ENCODE measurements at places on chromosomes 6 and 20.

GRCh38 chr6:93304505-93304904 lies 114.9 kb downstream of the EPHA7 start:
- no peak for DNase-seq

DNA sequence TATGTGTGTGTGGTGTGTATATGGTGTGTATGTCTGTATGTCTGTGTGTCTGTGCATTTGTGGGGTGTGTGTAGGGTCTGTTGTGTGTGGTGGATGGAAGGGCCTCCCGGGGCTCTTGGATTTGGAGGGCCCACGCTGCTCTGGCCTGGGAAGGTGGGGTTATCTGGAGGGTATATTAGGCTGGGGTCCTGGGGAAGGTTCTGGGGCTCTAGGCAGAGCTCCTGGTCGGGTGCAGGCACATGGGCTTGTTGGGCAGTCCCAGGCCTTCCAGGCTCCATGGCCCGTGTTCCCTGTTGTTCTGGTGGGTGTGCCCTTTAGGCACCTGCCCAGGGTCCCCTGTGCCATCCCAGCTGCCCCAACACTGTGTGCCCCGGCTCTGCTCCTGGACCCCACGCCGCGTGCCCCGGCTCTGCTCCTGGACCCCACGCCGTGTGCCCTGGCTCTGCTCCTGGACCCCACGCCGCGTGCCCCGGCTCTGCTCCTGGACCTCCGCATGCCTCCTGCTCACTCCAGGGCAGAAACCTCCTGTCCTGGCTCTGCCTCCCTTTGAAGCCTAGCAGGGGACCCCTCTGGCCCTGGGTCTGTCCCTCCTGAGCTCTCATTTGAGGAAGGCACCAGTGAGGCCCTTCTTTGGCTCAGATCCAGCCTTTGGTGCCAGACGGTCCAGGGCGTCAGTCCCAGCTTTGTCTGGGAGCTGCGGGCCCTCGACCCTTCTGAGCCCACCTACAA lies 10.2 kb upstream of the MYT1 start:
- DNase-seq: no peak

DNA sequence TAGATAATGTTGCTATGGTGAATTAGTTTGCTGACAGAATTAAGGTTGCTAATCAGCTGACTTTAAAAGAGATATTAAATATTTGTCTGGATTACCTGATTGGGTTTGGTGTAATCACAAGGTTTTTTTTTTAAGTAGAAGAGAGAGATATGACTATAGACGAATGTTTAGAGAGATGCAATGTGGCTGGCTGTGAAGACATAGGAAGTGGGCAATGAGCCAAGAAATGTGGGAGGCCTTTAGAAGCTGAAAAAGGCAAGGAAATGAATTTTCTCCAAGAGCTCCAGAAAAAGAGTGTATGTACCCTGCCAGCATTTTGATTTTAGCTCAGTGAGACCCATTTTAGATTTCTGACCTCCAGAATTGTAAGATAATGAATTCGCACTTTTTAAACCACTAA lies 598.3 kb downstream of the PKHD1 start:
- DNase-seq: no peak

DNA sequence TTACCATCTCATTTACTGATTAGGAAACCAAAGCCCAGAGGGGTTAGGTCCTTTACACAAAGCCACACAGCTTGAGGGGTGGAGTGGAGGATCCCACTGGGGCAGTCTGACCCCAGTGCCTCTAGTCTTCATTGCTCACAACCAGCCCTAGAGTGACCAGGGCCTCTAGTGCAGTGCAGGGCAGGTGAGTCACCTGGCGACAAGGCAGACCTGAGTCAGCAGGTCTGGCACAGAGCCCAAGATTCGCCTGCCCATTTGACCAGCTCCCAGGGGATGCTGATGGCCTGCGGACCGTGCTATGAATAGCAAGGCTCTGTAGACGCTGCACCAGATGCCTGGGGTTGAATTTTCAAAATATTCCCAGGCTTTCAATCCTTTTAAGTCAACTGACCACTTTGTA lies 29.9 kb downstream of the CDH26 start:
- no peak for DNase-seq

DNA sequence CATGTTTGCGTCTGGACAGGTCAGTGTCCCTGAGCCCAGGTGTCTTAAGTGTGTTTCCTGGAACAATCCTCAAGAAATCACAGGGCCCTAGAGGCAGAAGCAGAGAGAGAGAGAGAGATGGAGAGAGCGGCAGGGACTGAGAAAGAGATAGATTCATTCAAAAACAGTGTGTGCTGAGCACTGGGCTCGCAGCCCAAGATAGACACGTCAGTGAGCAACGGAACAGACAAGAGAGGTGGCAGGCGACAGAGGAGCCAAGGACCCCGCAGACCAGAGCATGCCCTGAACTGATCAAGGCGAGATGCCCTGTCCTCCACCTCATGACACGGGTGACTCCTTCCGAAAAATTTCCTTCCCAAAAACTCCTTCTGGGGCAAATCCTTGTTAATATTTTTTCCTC lies 362.0 kb upstream of the SULF2 start:
- DNase-seq: no peak

DNA sequence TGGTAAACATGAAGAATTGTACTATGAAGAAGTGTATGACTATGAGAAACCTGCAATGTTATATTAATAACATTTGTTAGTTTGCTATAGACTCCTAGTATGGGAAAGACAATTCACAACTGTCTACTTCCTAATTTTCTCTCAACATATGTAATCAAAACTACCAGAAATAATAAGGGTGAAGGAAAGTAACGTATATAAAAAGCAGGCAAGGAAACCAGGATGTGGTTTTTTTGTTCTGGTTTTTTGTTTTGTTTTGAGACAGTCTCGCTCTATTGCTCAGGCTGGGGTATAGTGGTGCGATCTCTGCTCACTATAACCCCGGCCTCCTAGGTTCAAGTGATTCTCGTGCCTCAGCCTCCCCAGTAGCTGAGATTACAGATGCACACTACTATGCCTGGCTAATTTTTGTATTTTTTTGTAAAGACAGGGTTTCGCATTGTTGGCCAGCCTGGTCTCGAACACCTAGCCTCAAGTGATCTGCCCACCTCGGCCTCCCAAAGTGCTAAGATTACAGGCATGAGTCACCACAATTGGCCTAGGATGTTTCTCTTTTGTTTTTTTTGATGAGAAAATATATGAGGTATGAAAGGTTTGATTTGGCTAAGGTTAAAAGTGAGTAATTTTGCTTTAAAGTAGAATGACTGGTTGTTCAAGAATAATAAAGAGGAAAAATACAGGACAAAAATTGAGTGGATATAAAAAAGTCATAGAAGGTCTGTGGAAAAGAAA lies 83.1 kb downstream of the PTCHD4 start:
- DNase-seq: no peak

- DNase-seq: no peak
Measured at GRCh38 chr6:13687917-13688351, 23.7 kb downstream of the RANBP9 start.

GRCh38 chr6:136593748-136594490 lies 43.7 kb upstream of the MAP7 start:
- DNase-seq: no peak

DNA sequence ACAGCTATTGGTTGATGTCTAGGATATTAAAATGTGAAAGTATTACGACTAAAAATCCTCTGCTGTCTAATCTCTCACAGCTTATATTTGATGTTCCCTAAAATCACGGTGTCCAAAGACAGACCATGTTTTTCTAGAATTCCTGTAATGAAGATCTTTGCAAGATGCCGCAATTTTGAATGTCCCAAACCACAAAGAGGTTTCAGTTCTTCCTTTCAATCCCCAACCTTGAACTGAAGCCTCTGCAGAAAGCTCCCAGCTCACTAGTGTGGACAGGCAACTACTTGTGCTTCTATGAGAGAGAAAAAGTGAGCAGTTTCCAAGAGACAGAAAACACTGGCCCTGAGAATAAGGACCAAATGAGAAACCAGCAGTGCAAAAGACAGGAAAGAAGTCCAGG lies 370.1 kb downstream of the FOXA2 start:
- no peak for DNase-seq

- DNase-seq: no peak
Measured at GRCh38 chr6:134162932-134163331, 110.5 kb upstream of the SLC2A12 start.

DNA sequence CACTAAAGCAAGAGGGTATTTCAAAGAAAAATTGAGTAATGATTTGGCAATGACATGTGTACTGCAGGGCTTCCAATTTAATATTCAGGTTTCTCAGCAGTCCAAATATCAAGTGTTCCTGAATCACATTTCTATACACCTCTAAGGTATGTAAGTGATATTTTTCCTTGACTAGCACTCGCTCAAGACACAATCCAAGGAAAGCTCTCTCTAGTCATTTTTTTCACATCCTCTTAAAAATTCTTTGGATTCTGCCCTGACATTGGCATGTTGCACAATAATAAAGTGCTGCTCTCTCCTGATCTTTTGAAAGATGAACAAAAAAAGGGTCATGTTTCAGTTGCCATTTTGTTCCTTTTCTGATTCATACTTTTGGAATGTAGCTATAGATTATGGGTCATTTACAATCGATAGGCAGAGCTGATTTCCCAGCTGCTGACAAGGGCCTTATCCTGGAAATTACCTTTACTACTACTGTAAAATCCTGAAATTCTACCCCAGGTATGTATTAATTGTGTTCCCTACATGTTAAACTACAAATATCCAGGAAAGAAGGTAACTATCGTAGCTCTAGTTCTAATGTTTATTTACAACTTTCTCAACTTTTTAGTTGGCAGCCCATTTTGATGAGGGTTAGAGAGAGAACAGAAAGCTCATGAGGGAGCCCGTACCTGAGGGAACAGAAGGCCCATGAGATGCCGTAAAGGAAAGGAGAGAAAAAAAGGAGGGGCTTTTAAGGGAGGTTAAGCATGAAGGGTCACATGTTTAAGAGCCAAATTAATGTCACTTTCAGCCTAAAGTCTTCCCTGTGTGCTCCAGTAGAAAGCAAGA lies 22.2 kb upstream of the ADGRG6 start:
- DNase-seq: no peak

DNA sequence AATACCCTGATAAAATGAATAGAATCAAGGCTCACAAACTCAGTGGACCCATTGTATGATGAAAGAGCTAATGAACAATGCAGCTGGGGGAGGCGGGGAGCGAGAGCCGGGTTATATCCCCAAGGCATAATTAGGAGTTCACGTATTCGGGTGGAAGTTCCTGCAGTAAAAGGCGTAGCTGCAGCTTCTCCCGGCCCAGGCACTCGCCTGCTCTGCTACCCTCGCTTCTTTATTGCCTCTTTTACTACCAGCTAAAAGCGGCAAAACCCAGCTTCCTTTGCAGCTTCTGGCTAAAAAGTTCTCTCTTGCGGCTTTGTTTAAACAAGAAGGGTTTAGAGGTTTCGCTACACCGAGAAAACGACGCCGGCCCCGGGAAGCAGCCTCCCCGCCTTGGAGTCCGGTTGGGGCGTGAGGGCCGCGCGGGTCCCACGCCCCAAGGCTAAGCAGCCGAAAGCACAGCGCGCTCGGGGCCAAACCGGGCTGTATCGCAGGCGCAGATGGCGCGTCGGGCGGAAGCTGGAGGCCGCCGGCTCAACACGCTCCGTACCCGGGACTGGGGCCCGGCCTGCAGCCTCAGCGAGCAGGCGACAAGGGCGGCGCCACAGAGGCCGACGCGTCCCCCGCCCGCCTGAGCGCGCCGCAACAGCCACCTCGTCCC lies 1.6 kb downstream of the ZBTB2 start:
- peak; percentile 43 for DNase-seq

DNA sequence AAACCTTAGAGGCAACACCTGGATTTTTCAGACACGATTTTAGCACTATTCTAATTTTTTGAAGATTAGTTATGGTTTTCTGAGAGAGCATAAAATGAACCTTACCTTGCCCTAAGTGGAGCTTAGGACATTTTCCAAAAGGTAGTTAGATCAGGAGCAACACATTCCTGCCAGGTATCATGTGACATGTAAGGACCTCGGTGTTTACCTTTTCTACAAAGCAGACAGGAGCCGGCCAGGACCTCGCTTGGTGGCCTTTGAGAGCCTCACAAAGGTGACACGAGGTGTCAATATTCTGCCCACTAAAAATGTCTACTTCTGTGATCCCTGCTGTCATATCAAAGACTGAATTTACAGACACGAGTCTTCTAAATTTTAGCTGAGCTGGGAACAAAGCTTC lies 174.9 kb downstream of the SMOC2 start:
- DNase-seq: peak; percentile 34

DNA sequence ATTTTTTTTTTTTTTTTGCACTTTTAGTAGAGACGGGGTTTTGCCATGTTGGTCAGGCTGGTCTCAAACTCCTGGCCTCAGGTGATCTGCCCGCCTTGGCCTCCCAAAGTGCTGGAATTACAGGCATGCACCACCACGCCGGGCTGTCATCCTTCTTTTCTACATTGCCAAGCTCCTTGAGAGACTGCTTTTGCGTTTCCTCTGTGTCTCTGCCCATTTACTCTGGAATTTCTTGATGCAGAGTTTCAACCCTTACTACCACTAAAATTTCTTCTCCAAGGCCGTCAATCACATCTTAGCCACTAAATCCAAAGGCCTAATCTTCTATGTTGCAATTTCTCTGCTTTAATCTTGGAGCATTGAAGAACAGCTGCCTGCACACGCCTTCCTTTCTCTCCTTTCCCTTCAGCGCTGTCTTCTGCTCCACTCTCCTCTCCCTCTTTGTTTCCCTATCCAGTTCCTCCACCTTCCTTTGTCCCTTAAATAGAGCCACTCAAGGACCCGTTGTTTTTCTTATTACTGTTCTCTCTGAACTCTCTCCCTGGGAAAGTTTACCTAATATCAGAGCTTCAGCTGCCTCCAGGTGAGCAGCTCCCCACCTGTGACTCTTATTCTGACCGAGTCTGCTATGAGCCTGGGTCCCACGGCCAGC lies 98.8 kb downstream of the SLC35B3 start:
- DNase-seq: no peak

GRCh38 chr6:19465256-19465655 lies 371.9 kb upstream of the ID4 start:
- DNase-seq: peak; percentile 78

- DNase-seq: no peak
Measured at GRCh38 chr6:57207141-57207540, 15.0 kb downstream of the RAB23 start.

DNA sequence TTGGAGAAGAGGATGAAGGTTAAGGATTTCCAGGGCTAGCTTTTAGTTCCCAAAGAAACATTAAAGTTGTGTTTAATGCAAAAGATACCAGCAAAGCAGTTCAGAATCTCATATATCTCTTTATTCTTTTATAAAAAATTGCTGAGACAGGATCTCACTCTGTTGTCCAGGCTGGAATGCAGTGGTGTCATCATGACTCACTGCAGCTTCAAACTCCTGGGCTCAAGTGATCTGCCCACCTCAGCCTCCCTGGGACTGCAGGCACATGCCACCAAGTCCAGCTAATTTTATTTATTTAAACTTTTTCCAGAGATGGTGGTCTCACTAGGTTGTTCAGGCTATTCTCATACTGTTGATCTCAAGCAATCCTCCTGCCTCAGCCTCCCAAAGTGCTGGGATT lies 41.1 kb upstream of the CAP2 start:
- no peak for DNase-seq

DNA sequence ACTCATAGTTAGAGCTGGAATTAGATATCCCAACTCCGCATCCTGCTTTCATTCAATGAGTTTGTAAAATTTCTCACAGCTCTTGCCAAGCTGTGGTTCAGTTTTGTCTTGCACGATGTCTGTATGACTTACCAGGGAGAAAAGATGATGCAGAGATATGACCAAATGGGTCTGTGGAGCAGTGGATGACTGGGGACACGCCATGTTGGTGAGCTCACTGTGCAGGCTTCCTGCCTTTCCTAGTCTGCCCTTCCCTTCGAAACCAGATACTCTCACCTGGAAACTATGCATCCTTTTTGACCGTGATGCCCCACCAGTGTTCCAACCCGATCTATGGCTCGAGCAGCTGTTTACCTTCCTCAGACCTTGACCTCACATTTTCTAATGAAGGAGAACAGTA lies 262.7 kb upstream of the BMP2 start:
- DNase-seq: no peak

Measured in DMS153 (cell line).